Caudate nucleus (tissue), 63 donors: ENCODE measurements at places on chromosomes 6 and 20.
A peak's percentile ranks its signal among the peaks of the same experiment; 100 is the strongest.

- no peak for DNase-seq
Measured at GRCh38 chr20:43959920-43960227, 45.2 kb downstream of the TOX2 start.

DNA sequence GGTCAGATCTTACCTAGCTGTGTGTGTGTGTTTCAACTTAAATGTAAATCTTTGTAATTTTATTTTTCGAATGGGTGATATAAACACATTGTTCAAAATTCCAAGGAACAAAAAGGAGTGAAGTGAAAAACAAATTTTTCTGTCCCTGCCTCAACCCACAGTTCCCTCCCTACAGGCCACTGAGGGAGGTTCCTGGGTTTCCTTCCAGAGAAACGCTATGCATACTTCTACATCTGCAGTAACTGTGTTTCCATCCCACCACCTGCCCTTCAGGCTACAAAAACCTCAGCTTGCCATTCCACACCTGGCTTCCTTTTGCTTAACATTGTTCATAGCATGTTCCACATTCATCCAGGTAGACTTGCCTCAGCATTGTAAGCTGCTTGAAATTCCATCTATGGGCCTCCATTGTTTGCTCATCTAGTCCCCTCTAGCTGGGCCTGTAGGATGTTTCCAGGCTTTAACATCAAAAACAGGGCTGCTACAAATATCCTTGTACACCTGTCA is 12.0 kb downstream of the ANGPT4 start:
- DNase-seq, result no peak

GRCh38 chr6:39494998-39495397 is 172.5 kb upstream of the KCNK16 start:
- DNase-seq, result no peak

DNA sequence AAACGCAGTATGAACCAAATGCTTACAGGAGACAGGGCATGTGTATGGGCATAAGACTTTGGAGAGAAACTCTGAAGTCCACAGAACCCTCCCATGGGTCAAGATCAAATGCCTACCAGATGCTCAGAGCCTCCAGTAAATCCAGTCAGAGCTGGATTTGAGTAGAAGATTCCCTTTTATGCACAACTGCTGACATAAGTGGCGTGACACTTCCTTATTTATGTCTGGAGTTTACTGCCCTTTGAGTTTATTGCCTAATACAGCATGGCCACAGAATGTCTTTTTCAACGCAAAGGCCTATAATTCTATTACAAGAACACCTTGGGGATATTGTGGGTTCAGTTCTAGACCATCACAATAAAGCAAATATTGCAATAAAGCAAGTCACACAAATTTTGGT is 220.0 kb upstream of the FOXQ1 start:
- DNase-seq, result no peak

DNA sequence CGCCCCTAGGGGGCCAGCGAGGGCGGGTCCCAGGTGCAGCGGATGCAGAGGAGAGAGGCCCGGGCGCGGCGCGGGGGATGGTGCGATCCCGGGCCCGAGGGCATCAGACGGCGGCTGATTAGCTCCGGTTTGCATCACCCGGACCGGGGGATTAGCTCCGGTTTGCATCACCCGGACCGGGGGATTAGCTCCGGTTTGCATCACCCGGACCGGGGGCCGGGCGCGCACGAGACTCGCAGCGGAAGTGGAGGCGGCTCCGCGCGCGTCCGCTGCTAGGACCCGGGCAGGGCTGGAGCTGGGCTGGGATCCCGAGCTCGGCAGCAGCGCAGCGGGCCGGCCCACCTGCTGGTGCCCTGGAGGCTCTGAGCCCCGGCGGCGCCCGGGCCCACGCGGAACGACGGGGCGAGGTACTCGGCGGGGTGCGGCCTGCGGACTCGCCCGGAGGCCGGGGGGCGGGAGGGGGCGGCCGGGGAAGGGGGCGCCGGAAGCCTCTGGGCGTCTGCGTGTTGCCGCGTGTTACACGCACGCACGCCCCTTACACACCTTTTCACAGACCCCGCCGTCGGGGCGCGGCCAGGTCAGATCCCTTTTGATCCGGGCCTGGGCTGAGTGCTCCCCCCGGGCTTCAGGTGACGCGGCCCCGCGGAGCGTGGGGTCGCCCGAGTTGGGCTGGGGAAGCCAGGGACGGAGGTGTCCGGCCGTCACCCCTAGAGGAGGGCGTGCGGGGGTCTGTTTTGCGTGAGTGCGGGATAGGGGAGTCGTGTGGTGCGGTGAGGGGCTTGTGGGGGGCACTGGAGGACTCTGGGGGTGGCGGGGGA is 412 bp downstream of the TRIB3 start:
- no peak for DNase-seq

GRCh38 chr20:61203320-61203719 is 48.7 kb upstream of the CDH4 start:
- no peak for DNase-seq

GRCh38 chr20:20606050-20606449 is 106.4 kb downstream of the RALGAPA2 start:
- DNase-seq, result no peak

GRCh38 chr20:9298906-9299305 is 215.5 kb upstream of the LAMP5 start:
- DNase-seq, result no peak

GRCh38 chr6:3239110-3239830 is 11.8 kb upstream of the TUBB2B start:
- no peak for DNase-seq

DNA sequence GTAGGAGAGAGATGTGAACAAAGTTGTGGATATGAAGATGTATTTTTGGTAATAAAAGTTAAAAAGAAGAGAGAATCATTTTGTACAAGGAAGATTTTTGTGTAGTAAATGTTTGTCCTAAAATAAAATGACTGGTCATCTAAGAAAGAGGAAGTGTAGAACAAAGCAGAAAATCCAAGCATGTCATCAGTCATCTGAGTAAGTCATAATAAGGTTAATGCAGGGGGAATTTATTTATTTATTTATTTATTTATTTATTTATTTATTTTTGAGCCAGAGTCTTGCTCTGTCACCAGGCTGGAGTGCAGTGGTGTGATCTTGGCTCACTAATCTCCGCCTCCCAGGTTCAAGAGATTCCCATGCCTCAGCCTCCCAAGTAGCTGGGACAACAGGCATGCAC is 15.7 kb upstream of the CGA start:
- no peak for DNase-seq

GRCh38 chr6:52598123-52598823 is 21.4 kb upstream of the TRAM2 start:
- DNase-seq, result peak; percentile 5

GRCh38 chr6:161227004-161227960 is 46.6 kb downstream of the AGPAT4 start:
- no peak for DNase-seq

GRCh38 chr6:127606131-127606562 is 29.2 kb downstream of the C6orf58 start:
- DNase-seq, result no peak

GRCh38 chr20:32532246-32532645 is 52.9 kb downstream of the NOL4L start:
- no peak for DNase-seq

DNA sequence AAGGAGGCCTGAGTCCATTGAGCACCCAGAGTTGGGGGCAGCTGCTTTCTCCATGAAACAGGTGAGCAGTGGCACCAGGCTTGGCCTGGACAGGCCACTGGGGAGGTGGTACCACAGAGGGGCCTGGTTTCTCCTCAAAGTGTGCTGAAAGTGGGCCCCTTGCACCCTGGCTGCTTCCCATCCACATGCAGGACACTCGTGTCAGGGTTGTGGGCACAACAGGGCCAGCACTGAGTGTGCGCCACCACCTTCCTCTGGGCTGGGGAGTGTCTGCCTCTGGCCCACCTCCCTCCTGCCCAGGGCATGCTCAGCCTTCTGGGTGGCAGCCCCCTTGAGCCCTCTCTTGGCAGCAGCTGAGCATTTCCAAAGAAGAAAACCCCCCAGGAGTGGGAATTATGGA is 5.2 kb upstream of the SLC22A1 start:
- no peak for DNase-seq

- no peak for DNase-seq
Measured at GRCh38 chr6:148935705-148936435, 189.0 kb downstream of the UST start.

- no peak for DNase-seq
Measured at GRCh38 chr20:46804126-46804525, 90.5 kb upstream of the EYA2 start.

DNA sequence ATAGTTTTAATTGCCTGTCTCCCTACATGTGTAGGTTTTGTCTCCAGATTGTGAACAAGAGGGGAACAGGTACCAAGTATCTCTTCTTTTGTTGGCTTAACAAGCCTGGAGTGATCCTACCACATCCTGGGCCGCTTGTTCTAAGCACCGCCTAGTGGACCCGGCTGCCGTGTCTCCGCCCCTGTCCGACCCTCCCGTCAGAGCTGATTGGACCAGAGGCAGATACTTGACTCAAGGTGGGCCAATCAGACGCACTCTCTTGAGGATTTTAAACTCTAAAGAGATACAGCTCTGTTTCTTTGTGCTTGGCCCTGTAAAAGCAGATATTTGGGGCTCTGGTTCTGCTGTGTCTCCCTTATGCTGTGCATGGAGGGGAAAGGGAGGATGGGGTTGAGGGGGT is 68.2 kb downstream of the PRDM1 start:
- DNase-seq, result no peak

DNA sequence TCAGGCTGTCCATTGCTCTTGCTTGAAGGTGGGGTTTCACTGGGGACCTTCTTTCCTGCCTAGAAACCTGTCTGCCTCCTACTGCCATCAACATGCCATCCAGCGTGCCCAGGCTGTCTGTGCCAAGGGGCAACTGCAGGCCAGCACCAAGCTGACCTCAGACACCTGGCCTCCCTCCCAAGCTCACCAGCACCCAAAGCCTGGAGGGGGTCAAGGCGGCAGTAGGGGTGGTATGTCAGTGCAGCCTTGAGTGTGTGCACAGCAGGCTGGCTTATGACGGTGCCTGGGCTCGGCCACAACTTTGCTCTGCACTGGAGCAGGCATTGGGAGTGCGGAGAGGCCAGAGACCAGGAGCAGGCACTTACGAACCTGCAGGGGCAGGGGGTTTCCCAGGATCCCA is 149.0 kb downstream of the EYS start:
- no peak for DNase-seq

DNA sequence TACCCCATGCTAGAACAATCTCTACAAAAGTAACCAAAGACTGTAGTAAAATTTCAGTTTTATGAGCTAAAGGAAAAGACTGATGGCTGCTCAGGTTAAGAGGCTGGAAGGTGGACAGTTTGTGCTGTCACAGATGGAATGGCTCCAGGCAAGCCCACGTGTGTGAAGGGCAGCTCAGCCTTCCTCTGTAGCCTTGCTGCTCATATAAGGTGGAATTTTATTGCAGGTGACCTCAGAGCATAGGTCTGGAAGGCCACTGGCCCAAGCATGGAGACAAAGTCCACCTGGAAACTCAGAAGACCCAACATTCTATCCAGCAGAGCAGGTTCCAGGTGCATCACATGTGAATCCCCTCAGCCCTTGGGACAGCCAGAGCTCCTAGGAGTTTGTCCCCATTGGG is 53.6 kb downstream of the KAT14 start:
- no peak for DNase-seq

- no peak for DNase-seq
Measured at GRCh38 chr6:106731843-106732160, 102.4 kb downstream of the QRSL1 start.

DNA sequence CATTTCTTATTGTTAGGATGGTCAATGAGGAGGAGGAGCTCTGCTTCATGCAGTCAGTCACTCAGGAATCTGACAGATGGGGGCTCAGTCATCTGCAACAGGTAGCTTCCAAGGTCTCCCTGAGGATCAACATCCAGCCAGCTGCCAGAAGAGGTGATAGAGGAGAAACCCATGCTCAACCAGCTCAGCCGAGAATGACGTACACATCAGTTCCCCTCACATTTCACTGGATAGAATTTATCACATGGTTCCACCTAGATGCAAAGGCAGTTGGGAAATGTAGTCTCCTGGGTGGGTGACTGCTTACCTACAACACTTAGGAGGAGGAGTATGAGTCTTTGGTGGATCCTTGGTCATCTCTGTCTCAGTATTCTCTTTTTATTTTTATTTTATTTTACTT is 144.5 kb downstream of the CEBPB start:
- DNase-seq, result no peak

DNA sequence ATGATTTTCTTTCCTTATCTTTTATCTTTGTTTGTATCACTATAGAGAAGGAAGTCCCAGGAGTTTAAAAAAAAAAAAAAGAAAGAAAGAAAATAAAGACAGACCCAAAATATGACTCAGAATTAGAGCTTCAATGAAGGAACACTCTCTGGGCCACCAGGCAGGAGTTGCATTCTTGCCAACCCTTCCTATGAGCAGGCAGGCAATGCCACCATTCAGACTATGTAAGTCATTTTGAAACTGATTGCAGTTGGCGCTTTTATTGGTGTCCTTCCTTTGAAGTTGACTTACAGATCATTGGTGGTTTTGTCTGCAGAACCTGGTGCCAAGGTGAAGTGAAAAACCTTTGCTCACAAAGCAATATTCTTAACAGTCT is 50.3 kb downstream of the MYB start:
- no peak for DNase-seq

DNA sequence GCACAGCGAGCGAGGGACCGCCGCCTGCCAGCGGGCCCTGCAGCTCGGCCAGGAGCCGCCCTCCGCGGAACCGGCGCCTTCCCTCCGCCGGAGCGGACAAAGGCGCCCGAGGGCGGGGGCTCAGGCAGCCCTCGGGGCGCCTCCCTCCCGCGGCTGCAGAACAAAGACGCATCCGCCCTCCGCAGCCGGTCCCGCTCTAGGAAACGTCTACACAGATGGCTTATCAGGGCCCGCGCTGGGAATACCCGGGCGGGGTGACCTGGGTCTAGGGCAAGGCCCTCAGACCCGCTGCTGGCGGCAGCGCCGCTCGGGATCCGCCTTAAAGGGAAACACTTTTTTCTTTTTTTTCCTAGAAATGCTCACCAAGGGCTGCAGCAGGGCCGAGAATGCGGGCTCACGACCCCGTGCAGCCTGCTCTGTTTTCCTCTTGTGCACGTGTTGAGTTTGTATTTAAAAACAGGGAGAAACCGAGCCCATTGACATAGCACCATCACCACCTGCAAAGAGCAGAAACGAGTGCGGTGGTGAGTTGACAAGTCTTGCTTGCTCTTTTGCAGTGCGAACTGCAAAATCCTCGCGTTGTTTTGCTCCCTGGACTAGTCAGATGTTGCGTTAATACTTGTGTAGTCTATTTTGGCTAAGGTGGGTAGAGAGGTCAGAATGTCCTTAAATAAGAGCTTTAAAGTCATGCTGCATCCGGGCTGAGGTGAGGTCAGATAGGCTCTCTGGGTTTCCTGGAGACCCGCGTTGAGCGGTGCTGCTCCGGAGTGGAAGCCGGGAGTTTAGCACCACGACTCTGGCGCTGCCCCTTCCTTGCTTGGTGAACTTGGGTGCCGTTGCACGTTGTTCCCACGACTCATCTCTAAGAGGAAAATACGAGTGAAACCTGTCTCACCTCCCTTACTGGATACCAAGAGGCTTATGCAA is 1.1 kb upstream of the RPS6KA2 start:
- peak; percentile 80 for DNase-seq

GRCh38 chr6:113181164-113181563 is 676.0 kb upstream of the MARCKS start:
- no peak for DNase-seq

- DNase-seq, result no peak
Measured at GRCh38 chr6:25630508-25631278, 21.3 kb upstream of the SCGN start.

GRCh38 chr6:79030511-79030910 is 47.5 kb downstream of the PHIP start:
- DNase-seq, result no peak
